T-helper 22 cell (primary cell): ENCODE measurements at places on chromosomes 5 and 9.

DNA sequence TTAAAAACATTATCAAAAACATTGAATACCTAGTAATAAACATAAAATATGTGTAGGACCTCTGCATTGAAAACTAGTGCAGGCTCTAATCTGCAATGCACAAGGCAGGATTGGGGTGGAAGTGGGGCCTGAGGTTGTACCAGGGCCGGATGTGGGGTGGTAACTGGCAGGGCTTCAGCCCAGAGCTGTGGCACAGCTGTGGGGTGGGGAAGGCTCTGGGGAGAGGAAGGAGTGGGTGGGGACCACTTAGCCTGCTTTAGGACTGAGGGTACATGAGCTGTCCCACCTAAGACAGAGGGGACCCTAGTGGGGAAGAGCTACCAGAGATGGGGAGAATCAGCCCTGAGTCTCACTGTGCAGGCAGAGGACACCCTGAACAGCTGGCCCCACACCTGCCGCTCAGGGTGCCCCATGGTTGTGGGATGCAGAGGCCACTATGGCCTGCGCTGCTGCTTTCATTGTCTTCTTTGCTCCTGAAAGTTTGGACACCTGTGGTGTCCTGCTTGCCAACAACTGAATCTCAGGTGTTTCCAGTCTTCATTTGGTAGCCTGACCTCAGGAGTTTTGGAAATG, 311.4 kb downstream of the TLE4 start:
- peak; percentile 8 for DNase-seq

DNA sequence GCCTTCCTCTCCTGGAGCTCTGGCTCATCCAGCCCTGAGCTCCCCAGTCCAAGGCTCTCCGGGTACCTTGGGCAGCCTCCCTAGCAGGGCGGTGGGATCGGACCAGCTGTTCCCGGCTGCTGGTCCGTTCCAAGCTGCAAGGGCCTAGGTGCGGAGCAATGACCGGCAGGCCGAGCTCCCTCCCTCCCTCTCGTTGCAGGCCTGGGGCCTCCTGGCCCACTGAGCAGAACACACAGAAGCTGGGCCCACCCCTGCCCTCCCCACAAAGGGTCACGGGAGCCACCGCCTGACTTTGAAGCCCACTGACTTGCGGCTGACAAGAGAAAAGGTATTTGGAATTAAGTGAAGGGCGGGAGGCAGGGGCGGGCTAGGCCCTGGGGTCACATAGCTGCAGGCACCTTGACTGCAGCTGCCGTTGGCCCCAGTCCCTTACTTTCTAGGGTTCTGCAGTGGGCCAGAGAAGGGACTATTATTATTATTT, 104.7 kb upstream of the IER5L start:
- no peak for DNase-seq

GRCh38 chr5:82054004-82054710, 82.3 kb downstream of the ATG10 start:
- DNase-seq = no peak

- DNase-seq = no peak
Measured at GRCh38 chr9:121360601-121361374, 9.3 kb downstream of the STOM start.

GRCh38 chr5:67963789-67964519, 251.6 kb upstream of the PIK3R1 start:
- no peak for DNase-seq

DNA sequence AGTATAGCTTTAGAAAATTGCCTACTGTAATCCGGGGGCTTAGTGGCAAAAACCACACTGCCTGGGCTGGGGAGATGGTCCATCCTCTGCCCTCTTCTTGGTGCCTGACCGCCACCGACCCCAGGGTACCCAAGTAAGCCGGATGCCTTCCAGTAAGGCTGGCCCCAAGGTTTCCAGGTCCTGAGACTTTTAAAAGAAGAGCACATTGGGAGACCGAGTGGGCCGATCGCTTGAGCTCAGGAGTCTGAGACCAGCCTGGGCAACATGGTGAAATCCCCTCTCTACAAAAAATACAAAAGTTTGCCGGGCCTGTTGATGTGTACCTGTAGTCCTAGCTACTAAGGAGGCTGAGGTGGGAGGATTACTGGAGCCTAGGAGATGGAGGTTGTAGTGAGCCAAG, 406.7 kb upstream of the IRX4 start:
- DNase-seq = no peak

- DNase-seq = no peak
Measured at GRCh38 chr9:98610711-98611110, 98.0 kb downstream of the GABBR2 start.

- DNase-seq = no peak
Measured at GRCh38 chr5:73948720-73949119, 322.7 kb downstream of the ARHGEF28 start.

- DNase-seq = no peak
Measured at GRCh38 chr9:79542735-79543620, 28.8 kb upstream of the TLE4 start.

DNA sequence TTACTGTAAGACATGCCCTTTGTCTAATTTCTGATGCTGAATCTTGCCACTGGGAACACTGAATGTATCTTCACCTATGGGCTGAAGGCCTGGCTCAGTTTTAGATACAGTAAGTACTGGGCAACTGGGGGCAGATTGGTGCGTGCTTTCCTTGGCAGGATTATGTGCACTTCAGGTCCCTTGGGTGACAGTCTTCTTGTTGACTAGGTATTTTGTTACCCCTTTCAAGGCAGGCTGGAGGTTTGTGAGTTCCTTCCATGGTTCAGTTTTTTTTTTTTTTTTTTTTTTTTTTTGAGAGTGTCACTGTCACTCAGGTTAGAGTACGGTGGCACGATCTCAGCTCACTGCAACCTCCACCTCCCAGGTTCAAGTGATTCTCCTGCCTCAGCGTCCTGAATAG, 7.6 kb downstream of the ZMAT2 start:
- no peak for DNase-seq

DNA sequence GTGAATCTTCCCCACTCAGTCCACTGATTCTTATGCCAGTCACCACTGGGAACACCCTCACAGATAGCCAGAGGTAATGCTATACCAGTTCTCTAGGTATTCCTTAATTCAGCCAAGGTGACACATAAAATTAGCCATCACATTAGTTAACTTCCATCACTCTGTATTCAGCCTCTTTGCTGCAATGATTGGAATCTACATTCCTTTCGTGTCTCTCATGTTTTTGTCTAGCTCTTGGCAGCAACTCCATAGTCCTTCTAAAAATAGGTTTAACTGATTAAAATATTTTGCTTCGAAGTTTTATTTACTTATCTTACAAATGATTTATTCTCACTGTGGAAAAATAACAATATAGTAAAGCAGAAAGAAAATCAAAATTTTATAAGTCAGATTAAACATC, 19.6 kb upstream of the RNF20 start:
- DNase-seq = no peak

GRCh38 chr5:111792471-111793058, 35.6 kb upstream of the NREP start:
- DNase-seq = no peak

DNA sequence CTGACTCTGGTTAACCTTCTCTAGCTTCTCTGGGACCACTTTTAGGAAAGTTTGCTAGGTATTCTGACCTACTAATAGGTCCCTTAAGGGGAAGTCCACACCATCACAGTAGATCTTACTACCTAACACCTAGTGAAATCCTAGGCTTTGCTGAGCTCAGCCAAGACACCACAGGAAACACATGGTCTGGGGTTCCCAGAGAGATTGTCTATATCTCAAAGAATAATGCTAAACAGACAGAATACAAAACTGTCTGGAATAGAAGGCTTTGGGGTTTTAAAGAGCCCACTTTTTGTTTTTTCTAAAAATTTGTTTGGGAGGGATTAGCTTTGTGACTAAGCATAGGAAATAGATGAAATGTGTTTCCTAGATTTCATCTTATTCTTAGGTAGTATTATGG, 395.1 kb downstream of the ARHGEF28 start:
- DNase-seq = no peak

- DNase-seq = no peak
Measured at GRCh38 chr9:120579139-120580050, 572 bp downstream of the CDK5RAP2 start.

GRCh38 chr5:5383461-5383860, 39.0 kb upstream of the ICE1 start:
- no peak for DNase-seq

- no peak for DNase-seq
Measured at GRCh38 chr9:137315581-137316011, 13.5 kb upstream of the NRARP start.
